ENCODE measurements at places on chromosomes 4 and X. TPM values are rescaled to one million over a fixed set of nuclear protein-coding genes. Genes with fewer than 3 reads are reported as not detected.

GRCh38 chrX:101685923-101686322 lies 26.3 kb upstream of the ARMCX2 start:
- DNase-seq, result no peak
- no peak overlapping the region for H3K27ac ChIP-seq
- H3K4me1 ChIP-seq, result no peaks in the 10 kb centered on the region
- H3K36me3 ChIP-seq, result no peaks in the 10 kb centered on the region
- no peaks in the 10 kb centered on the region for H3K27me3 ChIP-seq
- no peak overlapping the region for H3K4me3 ChIP-seq

DNA sequence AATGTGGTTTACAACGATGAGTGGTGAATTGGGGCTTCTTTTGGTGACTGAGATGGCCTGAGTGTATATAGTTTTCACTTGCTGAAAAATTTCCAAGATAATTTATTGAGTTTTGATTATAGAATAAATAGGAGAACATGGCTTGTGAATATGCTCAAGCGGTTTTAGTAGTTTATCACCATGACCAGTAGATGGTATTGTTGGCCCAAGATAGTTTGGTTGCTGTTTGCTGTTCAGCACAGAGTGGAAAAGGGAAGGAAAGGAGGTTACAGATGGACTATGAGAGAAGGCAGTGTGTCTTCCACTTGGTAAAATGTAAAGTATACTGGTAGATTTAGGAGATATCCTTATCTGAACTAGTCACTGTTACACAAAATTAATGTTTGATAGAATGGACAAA lies 55.8 kb upstream of the POU4F2 start:
- no peak overlapping the region for H3K4me3 ChIP-seq
- H3K27me3 ChIP-seq, result no peaks in the 10 kb centered on the region
- DNase-seq, result no peak
- H3K4me1 ChIP-seq, result no peaks in the 10 kb centered on the region
- no peaks in the 10 kb centered on the region for H3K36me3 ChIP-seq
- no peak overlapping the region for H3K27ac ChIP-seq

- no peak for DNase-seq
- H3K27me3 ChIP-seq, result no peaks in the 10 kb centered on the region
- H3K4me1 ChIP-seq, result no peaks in the 10 kb centered on the region
- H3K27ac ChIP-seq, result no peak overlapping the region
- no peak overlapping the region for H3K4me3 ChIP-seq
Observed at GRCh38 chr4:124432500-124432899, 280.0 kb downstream of the ANKRD50 start.

CD38 gene
- 7.1 TPM for total RNA-seq

DNA sequence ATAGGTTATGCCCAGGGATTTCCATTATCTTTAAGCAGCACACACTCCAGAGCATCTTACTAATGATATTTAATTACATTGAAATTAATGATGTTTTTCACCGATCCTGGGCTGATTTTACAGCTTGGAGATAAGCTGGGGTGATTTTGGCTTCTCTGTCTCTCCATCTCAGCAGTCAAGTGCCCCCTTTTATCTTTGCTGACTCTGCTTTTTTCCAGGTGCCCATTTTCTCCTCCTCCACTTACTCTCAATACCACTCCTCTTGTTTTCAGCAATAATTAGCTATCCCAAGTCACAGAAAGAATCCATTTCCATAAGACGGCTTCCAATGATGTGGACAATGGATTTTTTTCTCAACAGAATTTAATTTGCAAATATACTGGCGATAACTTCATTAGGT lies 266.7 kb downstream of the GBA3 start:
- no peak overlapping the region for H3K4me3 ChIP-seq
- no peaks in the 10 kb centered on the region for H3K36me3 ChIP-seq
- no peak for DNase-seq
- no peak overlapping the region for H3K27ac ChIP-seq
- H3K4me1 ChIP-seq, result no peaks in the 10 kb centered on the region

DNA sequence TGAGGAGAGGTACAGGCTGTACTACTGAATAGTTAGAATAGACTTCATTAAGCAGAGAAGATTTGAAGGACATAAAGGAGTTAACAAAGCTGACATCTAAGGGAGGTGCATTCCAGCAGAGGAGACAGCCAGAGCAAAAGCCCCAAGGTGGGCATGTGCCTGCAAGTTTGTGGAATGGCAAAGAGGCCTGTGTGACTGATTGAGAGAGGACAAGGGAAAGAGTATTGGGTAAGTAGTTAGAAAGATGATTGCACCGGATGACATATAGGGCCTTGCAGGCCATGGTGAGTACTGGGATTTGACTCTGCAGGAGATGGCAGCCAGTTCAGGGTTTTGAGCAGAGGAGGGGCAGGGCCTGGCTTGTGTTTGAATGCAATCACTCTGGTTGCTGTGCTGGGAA lies 55.9 kb downstream of the FMR1NB start:
- no peaks in the 10 kb centered on the region for H3K4me1 ChIP-seq
- H3K4me3 ChIP-seq, result no peak overlapping the region
- no peak overlapping the region for H3K27ac ChIP-seq
- H3K27me3 ChIP-seq, result no peaks in the 10 kb centered on the region
- DNase-seq, result no peak
- H3K36me3 ChIP-seq, result no peaks in the 10 kb centered on the region

DNA sequence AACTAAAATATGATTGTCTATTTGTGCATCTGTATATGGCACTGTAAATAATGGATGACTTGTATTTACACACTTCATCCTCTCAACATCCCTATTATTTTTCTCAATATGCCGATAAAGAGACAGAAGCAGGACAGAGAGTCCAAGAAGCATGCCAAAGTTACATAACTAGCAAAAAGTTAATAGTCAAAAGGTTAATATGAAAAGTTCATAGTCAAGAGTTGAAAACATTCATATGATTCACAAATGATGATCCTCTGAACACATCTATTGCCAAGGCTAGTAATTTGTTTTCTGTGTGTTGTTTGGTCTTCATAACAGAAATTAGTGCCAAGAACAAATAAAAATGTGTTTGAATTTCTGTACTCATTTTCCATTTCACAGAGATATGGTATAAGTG lies 231.0 kb downstream of the ADAMTS3 start:
- H3K4me1 ChIP-seq, result no peaks in the 10 kb centered on the region
- no peak overlapping the region for H3K27ac ChIP-seq
- DNase-seq, result no peak
- H3K27me3 ChIP-seq, result no peaks in the 10 kb centered on the region
- no peaks in the 10 kb centered on the region for H3K36me3 ChIP-seq
- H3K4me3 ChIP-seq, result no peak overlapping the region

DNA sequence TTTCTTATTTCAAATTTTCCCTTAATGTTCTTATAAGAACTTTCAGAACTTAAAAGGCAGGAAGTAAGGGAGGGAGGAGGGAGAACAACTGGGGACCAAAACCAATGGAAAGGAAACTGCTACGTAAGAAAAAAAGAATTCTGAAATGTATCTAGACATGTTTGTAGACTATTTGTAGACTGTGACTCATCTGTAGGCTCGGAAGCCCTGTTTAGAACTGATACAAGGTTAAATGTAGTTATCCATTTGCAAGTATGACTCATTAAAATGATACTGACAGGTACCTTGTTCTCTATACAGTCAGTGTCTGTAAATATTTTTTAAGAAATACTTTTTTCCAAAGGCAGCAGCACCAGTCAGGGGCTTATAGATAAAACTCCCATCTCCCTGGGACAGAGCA lies 202.0 kb downstream of the DHX15 start:
- no peak for DNase-seq
- no peaks in the 10 kb centered on the region for H3K27me3 ChIP-seq

GRCh38 chr4:16302648-16303047 lies 76.4 kb upstream of the TAPT1 start:
- no peak for DNase-seq
- H3K36me3 ChIP-seq, result no peaks in the 10 kb centered on the region
- H3K4me1 ChIP-seq, result no peaks in the 10 kb centered on the region
- H3K27me3 ChIP-seq, result no peaks in the 10 kb centered on the region

DNA sequence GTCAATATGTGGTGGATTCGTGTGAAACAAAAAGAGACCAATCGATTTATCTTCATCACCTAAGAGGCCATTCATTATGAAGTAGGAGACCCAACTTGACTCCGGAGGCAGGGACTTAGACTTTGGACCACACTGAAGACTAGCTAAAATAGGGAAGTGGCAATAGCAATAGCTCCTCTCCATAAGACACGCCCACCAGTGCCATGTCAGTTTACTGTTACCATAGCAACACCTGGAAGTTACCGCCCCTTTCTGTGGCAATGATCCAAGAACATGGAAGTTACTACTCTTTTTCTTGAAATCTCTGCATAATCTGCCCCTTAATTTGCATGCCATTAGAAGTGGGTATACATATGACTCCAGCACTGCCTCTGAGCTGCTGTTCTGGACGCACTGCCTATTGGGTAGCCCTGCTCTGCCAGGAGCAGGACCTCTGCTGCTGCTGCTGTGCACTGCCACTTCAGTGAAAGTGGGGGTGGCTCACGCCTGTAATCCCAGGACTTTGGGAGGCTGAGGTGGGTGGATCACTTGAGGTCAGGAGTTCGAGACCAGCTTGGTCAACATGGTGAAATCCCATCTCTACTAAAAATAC lies 163.2 kb downstream of the PRKX start:
- peaks cover 5% of the 10 kb centered on the region for H3K4me1 ChIP-seq
- H3K36me3 ChIP-seq, result no peaks in the 10 kb centered on the region
- H3K27ac ChIP-seq, result no peak overlapping the region

ZNF280C gene
- 7.6 TPM for total RNA-seq

DNA sequence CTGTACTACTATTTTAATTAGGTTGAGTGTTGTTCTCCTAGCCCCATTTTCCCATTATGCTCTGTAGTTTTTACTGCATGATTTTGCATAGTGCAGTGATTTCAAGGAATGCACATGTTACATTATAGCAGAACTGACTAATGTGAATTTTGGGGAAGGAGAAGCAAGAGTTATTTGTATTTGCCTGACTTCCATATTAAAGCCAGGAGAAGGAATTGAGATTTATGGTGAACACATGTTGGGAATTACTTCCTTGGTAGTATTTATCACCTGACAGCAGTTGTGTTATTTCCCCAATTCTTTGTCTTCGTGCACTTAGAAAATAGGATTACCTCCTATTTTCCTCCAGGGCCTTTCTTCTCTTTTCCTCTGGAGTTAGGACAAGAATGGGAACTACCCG lies 3.2 kb downstream of the TMEM144 start:
- peaks cover 4% of the 10 kb centered on the region for H3K4me1 ChIP-seq
- no peak for DNase-seq
- no peaks in the 10 kb centered on the region for H3K36me3 ChIP-seq
- H3K27ac ChIP-seq, result no peak overlapping the region

GRCh38 chrX:39779952-39780783 lies 317.6 kb downstream of the BCOR start:
- DNase-seq, result no peak
- H3K4me1 ChIP-seq, result no peaks in the 10 kb centered on the region
- H3K4me3 ChIP-seq, result no peak overlapping the region
- peaks cover 6% of the 10 kb centered on the region for H3K27me3 ChIP-seq

FDCSP gene
- total RNA-seq, result not detected

GRCh38 chr4:87524456-87524855 lies 4.7 kb downstream of the SPARCL1 start:
- H3K36me3 ChIP-seq, result no peaks in the 10 kb centered on the region
- DNase-seq, result no peak
- no peak overlapping the region for H3K4me3 ChIP-seq
- peak overlapping the region; percentile 91 for H3K27ac ChIP-seq
- no peaks in the 10 kb centered on the region for H3K27me3 ChIP-seq

EGFL6 gene
- total RNA-seq, result 27.8 TPM

TLR6 gene
- total RNA-seq, result 6.1 TPM

GRCh38 chr4:71290074-71290473 lies 48.7 kb upstream of the SLC4A4 start:
- H3K27me3 ChIP-seq, result no peaks in the 10 kb centered on the region
- peak overlapping the region; percentile 10 for H3K27ac ChIP-seq
- no peak overlapping the region for H3K4me3 ChIP-seq
- no peak for DNase-seq

DNA sequence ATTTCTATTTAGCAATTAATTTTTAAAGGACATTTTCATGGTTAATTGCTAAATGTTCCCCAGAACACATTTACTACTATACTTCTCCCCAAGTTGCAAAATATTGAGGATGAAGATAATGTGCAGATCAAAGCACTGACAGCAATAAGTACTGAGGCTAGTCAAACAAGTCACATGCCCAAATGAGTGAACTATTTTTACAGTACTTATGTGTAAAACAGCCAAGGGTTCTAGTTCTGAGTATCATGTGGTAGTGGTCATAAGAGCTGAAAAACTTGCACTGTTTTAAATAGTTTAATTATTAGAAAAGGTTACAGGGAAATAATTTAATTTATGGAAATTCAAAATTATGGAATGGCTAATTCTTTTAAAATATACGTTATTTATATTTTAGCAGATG lies 3.8 kb downstream of the GALNTL6 start:
- DNase-seq, result no peak
- H3K4me3 ChIP-seq, result no peak overlapping the region
- peaks cover 14% of the 10 kb centered on the region for H3K4me1 ChIP-seq
- peaks cover 27% of the 10 kb centered on the region for H3K27me3 ChIP-seq
- H3K36me3 ChIP-seq, result no peaks in the 10 kb centered on the region
- H3K27ac ChIP-seq, result no peak overlapping the region

CSAG2 gene
- not detected for total RNA-seq

GRCh38 chr4:42809419-42810084 lies 83.0 kb upstream of the GRXCR1 start:
- H3K36me3 ChIP-seq, result no peaks in the 10 kb centered on the region
- H3K4me1 ChIP-seq, result no peaks in the 10 kb centered on the region
- DNase-seq, result no peak
- H3K27ac ChIP-seq, result no peak overlapping the region
- no peak overlapping the region for H3K4me3 ChIP-seq
- H3K27me3 ChIP-seq, result no peaks in the 10 kb centered on the region

GRCh38 chr4:183353557-183353956 lies 31.3 kb upstream of the CLDN24 start:
- no peak for DNase-seq
- no peaks in the 10 kb centered on the region for H3K36me3 ChIP-seq
- no peak overlapping the region for H3K27ac ChIP-seq

UGT8 gene
- total RNA-seq, result 87.3 TPM

- H3K4me1 ChIP-seq, result no peaks in the 10 kb centered on the region
- H3K4me3 ChIP-seq, result no peak overlapping the region
- DNase-seq, result no peak
- H3K36me3 ChIP-seq, result peaks cover 17% of the 10 kb centered on the region
- peaks cover 2% of the 10 kb centered on the region for H3K27me3 ChIP-seq
Observed at GRCh38 chr4:6112606-6113290, 87.6 kb downstream of the JAKMIP1 start.

GRCh38 chrX:130594453-130594916 lies 192.7 kb downstream of the RBMX2 start:
- no peak for DNase-seq
- no peaks in the 10 kb centered on the region for H3K4me1 ChIP-seq
- no peaks in the 10 kb centered on the region for H3K36me3 ChIP-seq
- H3K27me3 ChIP-seq, result no peaks in the 10 kb centered on the region
- no peak overlapping the region for H3K4me3 ChIP-seq

DNA sequence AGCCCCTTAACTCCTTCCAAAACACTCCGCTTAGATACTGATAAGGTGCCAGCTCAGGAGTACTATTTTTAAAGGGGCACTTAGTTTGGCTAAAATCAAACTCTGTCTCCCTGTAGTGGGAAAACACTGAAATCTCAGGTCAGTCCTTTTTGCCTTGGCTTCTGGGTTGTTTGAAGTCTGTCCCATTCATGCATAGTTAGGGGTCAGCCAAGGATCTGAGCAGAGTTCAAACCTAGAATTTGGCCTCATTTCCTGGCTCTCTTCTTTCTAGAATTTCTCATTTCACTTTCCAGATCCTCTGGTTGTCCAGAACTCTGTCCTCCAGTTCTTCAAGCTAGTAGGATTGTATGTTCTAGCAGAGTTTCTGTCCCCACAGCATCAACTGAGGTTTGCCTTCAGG lies 31.5 kb downstream of the NAT8L start:
- peaks cover 2% of the 10 kb centered on the region for H3K36me3 ChIP-seq
- no peak overlapping the region for H3K4me3 ChIP-seq
- peaks cover 36% of the 10 kb centered on the region for H3K4me1 ChIP-seq
- H3K27me3 ChIP-seq, result no peaks in the 10 kb centered on the region

All from spinal cord (tissue), 10 donors.